ENCODE measurements at places on chromosomes 2 and 18.

- no peak for DNase-seq
Measured at GRCh38 chr2:194257095-194257494, 1399.9 kb upstream of the SLC39A10 start.

DNA sequence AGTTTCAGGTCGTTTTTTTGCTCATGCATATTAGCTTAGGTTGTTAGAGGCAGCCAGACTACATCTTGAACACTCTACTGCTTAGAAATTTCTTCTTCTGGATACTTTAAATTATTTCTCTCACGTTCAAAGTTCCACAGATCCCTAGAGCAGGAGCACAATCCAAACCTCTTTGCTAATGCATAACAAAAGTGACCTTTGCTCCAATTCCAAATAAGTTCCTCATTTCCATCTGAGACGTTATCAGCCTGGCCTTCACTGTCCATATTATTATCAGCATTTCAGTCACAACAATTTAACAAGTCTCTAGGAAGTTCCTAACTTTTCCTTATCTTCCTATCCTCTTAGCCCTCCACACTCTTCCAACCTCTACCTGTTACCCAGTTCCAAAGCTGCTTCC is 50.4 kb upstream of the ERMN start:
- DNase-seq, result no peak

DNA sequence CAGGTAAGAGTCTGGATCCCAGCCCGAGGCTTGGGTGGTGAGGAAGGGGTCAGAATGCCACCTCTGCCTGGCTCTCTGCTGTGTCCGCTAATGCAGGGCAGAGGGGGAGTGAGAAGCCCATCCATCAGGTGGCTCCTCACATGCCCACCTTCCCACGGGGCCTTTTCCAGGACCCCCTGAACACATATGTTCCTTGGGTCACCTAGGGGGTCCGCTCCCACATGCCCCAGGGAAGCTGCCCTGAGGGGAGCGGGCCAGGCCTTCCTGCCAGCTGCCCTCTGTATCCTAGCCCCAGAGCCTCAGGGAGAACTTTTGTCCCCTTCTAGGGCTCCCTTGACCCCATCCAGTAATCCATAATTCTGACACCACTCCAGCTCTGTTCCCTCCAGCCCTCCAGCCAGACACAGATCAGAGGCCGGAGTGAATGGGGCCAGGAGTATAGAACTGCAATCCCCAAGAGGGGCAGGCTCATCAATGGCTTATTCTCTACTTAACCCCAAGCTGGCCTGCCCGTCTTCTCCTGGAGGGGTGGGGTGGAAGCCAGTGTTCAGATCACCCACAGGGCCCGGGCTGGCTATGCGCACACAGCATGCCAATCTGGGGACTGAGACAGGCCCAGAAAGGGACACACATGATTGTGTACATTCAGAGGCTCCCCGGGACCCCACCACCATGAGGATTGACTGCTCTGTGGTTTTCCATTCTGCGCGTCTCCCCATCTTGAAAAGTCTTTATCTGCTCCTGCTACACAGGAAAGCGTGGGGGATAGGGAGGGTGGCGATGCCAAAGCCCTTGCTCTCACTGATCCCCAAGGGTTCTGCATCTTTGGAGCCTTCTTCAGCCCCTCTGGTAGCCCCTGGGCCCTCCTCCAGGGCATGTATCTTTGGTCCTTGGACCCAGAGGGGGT is 1.1 kb downstream of the EMILIN1 start:
- no peak for DNase-seq

- DNase-seq, result no peak
Measured at GRCh38 chr2:28956415-28956826, 24.7 kb upstream of the TOGARAM2 start.

GRCh38 chr2:231288590-231288989 is 90.2 kb downstream of the ARMC9 start:
- DNase-seq, result no peak
